Kidney (tissue), 22 donors: ENCODE measurements at places on chromosomes 12 and 14. TPM values are rescaled to one million over a fixed set of nuclear protein-coding genes. Genes with fewer than 3 reads are reported as not detected.

GRCh38 chr14:36397357-36397756, 76.9 kb upstream of the MBIP start:
- H3K36me3 ChIP-seq: no peaks in the 10 kb centered on the region
- no peak overlapping the region for H3K27ac ChIP-seq
- H3K27me3 ChIP-seq: no peaks in the 10 kb centered on the region
- H3K4me1 ChIP-seq: no peaks in the 10 kb centered on the region

DNA sequence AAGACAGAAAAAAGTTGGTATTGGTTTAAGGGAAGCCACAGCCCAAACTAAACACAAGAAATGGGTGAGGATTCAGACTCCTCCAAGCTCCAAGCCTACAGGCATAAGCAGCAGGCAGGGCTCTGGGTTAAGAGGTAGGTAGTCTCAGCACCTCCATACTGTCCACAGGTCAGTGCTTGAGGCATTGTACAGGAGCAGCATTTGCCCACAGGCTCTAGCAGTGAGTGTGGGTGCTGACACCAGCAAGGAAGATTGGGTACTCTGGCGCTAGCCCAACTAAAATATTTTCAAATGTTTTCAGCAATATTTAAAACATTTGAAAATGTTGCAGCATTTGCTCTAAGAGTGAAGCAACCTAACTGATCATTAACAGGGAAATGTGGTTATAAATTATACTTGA, 33.1 kb downstream of the FERMT2 start:
- peaks cover 45% of the 10 kb centered on the region for H3K4me1 ChIP-seq
- H3K4me3 ChIP-seq: no peak overlapping the region
- no peak for DNase-seq
- no peaks in the 10 kb centered on the region for H3K27me3 ChIP-seq
- H3K36me3 ChIP-seq: peaks cover 11% of the 10 kb centered on the region

- peaks cover 3% of the 10 kb centered on the region for H3K4me1 ChIP-seq
- peaks cover 6% of the 10 kb centered on the region for H3K36me3 ChIP-seq
- H3K27ac ChIP-seq: no peak overlapping the region
- no peaks in the 10 kb centered on the region for H3K27me3 ChIP-seq
Measured at GRCh38 chr14:71722885-71723284, 209.3 kb upstream of the RGS6 start.

DNA sequence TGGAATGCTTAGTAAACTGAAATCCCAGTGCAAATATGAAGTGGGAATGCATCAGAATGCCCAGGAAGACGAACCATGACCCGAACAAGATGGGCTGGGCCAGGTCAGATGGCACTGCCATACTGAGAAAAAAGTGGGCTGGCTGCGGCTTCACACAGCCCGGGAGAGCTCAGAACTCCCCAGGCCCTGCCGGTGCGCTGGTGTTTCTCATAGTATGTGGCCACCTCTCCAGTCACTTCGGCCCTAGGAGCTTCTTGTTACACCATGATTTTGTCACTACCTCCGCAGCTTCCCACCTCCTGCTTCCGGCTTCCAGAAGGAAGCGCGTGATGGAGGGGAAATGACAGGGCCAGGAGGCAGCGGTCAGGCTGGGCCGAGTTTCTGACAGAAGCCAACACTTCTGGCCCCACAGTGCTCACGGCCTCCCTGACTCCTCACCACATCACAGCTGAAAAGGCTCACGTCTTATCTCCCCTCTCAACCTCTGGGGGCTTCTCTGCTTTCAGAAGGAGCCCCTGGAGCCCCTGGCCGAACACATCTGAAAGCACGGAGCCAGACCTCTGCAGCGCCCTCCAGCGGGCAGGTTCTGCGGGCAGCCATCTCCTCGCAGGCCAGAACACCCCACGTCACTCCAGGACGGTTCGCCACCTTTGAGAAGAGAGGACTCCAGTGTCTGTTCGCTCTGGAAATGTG, 30.7 kb downstream of the DAD1 start:
- no peaks in the 10 kb centered on the region for H3K27me3 ChIP-seq
- no peak overlapping the region for H3K4me3 ChIP-seq
- peak overlapping the region; percentile 48 for H3K27ac ChIP-seq
- peak; percentile 45 for DNase-seq
- H3K36me3 ChIP-seq: no peaks in the 10 kb centered on the region

GRCh38 chr12:117053050-117053400, 46.2 kb downstream of the TESC start:
- H3K4me1 ChIP-seq: no peaks in the 10 kb centered on the region
- no peaks in the 10 kb centered on the region for H3K36me3 ChIP-seq
- no peak overlapping the region for H3K4me3 ChIP-seq
- H3K27me3 ChIP-seq: no peaks in the 10 kb centered on the region
- no peak overlapping the region for H3K27ac ChIP-seq

The ACTR10 gene
- 68.1 TPM for total RNA-seq

GRCh38 chr12:55718015-55718414, 2.2 kb downstream of the BLOC1S1 start:
- H3K27ac ChIP-seq: peak overlapping the region; percentile 41
- H3K36me3 ChIP-seq: peaks cover 2% of the 10 kb centered on the region
- no peaks in the 10 kb centered on the region for H3K27me3 ChIP-seq
- DNase-seq: peak; percentile 74

DNA sequence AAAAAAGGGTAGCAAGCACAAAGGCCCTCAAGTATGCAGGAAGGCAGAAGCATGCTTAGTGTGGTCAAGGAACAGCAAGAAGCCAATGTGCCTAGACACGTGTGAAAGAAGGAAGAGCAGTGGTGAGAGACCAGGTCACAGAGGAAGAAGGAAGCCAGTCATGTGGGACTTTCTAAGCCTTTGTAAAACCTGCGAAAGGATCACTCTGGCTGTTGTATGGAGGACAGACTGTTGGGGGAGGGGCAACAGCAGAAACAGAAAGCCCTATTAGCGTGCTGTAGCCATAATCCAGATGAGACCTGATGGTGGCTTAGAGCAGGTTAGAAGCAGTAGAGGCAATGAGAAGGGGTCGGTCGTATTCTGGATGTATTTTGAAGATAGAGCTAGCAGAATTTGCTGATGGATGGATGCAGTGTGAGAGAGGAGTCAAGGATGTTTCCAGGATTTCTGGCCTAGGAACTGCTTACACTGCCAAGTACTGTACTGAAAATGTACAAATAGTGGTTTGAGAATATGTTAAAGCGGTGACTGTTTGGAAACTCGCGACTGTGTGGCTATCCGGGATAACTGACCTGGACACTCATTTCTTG, 5.7 kb upstream of the MLF2 start:
- peaks cover 7% of the 10 kb centered on the region for H3K4me1 ChIP-seq
- H3K27ac ChIP-seq: no peak overlapping the region
- no peaks in the 10 kb centered on the region for H3K27me3 ChIP-seq
- no peak overlapping the region for H3K4me3 ChIP-seq

The A2M gene
- 971 TPM for total RNA-seq

DNA sequence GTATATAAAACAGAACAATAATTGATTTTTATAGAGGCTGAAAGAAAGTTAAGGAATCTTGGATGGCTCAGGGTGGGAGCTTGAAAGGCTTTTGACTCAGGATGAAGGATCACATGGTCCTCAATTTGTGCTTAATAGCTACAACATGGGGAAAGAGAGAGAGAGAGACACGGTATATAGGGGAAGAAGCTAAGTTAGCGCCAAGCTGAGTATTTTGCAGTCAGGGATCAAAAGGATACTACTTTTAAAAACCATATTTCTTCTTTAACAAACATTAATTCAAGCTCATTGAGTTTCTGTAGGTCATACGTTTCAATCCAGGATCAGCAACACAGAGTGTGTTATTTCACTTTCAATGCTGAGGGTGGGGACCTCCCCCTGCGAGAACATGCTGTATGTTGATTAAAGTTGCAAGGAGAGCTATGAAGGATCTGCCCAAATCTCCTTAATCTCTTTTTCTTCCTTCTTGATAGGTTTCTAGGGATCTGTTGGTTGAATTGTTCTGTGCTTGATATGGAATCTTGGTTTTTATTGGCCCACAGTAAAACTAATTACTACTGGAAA, 133.1 kb upstream of the NUDT4 start:
- H3K27ac ChIP-seq: no peak overlapping the region
- H3K4me3 ChIP-seq: no peak overlapping the region
- H3K36me3 ChIP-seq: no peaks in the 10 kb centered on the region
- no peak for DNase-seq

GRCh38 chr12:116656306-116656705, 81.6 kb downstream of the SPRING1 start:
- H3K4me3 ChIP-seq: no peak overlapping the region
- H3K27me3 ChIP-seq: no peaks in the 10 kb centered on the region
- no peaks in the 10 kb centered on the region for H3K4me1 ChIP-seq
- DNase-seq: no peak
- no peak overlapping the region for H3K27ac ChIP-seq
- H3K36me3 ChIP-seq: no peaks in the 10 kb centered on the region

DNA sequence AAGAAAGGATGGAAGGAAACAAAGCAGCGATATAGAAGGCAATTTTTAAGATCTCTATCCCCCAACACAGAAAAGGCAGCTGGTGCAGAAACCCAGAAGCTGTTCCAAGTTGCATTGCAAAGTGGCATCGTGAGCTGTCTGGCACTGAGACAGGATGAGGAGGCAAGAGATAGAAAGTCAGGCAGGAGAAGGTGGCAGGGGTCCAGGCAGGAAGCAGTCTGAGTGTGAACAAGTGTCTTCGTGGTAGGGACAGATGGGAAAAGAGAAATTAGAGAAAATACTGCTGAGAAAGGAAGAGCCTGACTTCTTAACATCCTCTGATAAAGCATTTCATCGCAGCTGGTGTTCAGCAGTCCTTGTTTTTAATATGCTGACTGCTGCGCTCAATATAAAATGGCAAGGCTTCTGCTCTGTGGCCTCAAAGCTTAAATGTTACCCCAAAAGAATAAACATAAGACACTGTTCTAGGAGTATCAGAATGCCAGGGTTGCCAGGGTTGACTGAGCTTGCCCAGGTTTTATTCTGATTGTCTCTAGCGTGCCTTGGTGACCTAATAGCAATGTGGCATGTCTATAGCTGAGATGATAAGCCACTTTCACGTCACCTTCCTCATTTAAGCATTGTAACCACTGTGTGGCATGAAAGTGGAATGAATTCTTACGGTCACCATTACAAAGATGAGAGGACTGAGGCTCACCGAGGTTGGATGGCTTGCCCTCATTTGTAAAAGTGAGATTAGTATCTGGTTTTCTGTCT, 397.6 kb downstream of the NUAK1 start:
- no peaks in the 10 kb centered on the region for H3K4me1 ChIP-seq
- DNase-seq: no peak
- H3K27me3 ChIP-seq: no peaks in the 10 kb centered on the region
- no peaks in the 10 kb centered on the region for H3K36me3 ChIP-seq
- H3K4me3 ChIP-seq: no peak overlapping the region

GRCh38 chr14:105065280-105066228, at the start of gene GPR132:
TSS of gene GPR132 (minus strand) at chr14:105065430. CDS start at chr14:105055420, 10,010 bp downstream.
- no peaks in the 10 kb centered on the region for H3K4me1 ChIP-seq
- H3K27ac ChIP-seq: no peak within 1 kb of the TSS
- H3K27me3 ChIP-seq: no peaks in the 10 kb centered on the region
- no peak within 1 kb of the TSS for H3K4me3 ChIP-seq

The MYO1H gene
- not detected for total RNA-seq

The NRL gene
- 4.9 TPM for total RNA-seq

The FAIM2 gene
- 5.5 TPM for total RNA-seq

- peak overlapping the region; percentile 92 for H3K27ac ChIP-seq
- H3K4me1 ChIP-seq: no peaks in the 10 kb centered on the region
- peak overlapping the region; percentile 80 for H3K4me3 ChIP-seq
- DNase-seq: no peak
- no peaks in the 10 kb centered on the region for H3K27me3 ChIP-seq
Measured at GRCh38 chr12:7129287-7129871, 690 bp upstream of the RBP5 start.

DNA sequence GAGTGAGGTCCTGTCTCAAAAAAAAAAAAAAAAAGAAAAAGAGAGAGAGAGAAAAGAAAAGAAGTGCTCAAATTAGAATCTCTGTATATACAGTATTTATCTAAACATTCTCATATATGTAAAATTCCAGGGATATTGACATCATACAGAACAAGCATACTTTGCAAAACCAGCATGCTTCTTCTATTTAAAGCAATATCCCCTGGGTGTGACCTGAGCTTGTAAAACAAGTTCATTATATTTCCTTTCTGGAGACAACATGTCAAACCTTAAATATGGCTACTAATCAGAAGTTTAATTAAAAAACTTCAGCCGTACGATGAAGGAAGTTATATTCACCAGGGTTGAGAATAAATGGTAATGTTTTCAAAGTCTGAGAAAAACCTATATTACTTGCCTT, 175.8 kb upstream of the HMGA2 start:
- no peaks in the 10 kb centered on the region for H3K36me3 ChIP-seq
- no peaks in the 10 kb centered on the region for H3K4me1 ChIP-seq
- no peak overlapping the region for H3K27ac ChIP-seq
- no peak overlapping the region for H3K4me3 ChIP-seq

The PGF gene
- 9.3 TPM for total RNA-seq

- no peaks in the 10 kb centered on the region for H3K4me1 ChIP-seq
- DNase-seq: no peak
Measured at GRCh38 chr14:41993687-41994086, 387.0 kb downstream of the LRFN5 start.

GRCh38 chr12:91483471-91483985, 300.9 kb upstream of the DCN start:
- no peaks in the 10 kb centered on the region for H3K27me3 ChIP-seq
- no peaks in the 10 kb centered on the region for H3K36me3 ChIP-seq
- no peak overlapping the region for H3K4me3 ChIP-seq
- no peak for DNase-seq

DNA sequence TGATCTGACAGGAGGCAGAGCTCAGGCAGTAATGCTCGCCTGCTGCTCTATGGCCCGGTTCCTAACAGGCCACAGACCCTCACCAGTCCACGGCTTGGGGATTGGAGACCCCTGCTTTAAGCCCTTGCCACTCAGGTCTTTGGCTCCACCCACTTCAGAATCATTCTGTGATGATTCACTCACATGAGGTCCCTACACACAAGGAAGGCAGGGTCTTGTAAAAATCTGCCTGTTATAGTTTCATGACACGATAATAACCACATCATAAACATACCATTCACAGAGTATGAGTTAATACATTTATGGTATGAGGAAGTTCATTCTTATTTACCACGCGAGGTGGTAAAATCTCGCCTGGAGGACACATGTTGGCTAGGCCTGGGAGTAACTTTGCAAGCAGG, 29.0 kb upstream of the MAX start:
- DNase-seq: no peak
- H3K36me3 ChIP-seq: no peaks in the 10 kb centered on the region
- no peak overlapping the region for H3K4me3 ChIP-seq
- no peaks in the 10 kb centered on the region for H3K27me3 ChIP-seq

DNA sequence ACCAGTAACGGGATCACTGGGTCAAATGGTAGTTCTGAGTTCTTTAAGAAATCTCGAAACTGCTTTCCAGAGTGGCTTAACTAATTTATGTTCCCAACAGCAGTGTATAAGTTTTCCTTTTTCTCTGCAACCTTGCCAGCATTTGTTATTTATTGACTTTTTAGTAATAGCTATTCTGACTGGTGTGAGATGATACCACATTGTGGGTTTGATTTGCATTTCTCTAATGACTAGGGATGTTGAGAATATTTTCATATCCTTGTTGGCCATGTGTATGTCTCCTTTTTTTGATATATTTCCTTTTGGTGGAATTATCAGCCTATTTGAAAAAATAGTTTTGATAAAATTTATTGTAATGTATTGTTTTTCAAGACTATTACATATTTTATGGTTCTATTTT, 701.2 kb upstream of the FBXO33 start:
- no peaks in the 10 kb centered on the region for H3K36me3 ChIP-seq
- DNase-seq: no peak
- H3K4me1 ChIP-seq: no peaks in the 10 kb centered on the region
- no peak overlapping the region for H3K4me3 ChIP-seq
- H3K27ac ChIP-seq: no peak overlapping the region
- H3K27me3 ChIP-seq: no peaks in the 10 kb centered on the region
